ENCODE measurements at places on chromosomes 11 and 22.
A peak's percentile ranks its signal among the peaks of the same experiment; 100 is the strongest.

DNA sequence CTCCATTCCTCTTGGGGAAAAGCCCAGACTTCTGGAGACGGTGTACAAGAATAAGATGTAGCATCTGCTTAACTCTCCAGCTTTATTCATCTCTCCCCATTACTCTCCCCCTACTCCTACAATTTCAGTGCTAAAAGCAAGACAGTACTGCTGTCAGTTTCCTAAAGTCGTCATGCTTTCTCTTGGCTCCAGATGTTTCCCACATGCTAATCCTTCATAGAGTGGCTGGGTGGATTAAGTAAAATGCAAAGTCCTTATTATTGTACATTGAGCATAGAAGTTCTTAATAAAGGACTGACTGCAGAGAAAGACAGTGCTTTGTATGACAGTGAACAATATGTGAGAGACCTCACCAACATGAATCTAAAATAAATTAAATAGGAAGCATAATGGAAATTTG lies 142.2 kb upstream of the UBASH3B start:
- H3K27ac ChIP-seq, result no peak overlapping the region
- no peak overlapping the region for H3K4me3 ChIP-seq
- no peak for DNase-seq
- H3K27me3 ChIP-seq, result no peaks in the 10 kb centered on the region

- H3K36me3 ChIP-seq, result peaks cover 4% of the 10 kb centered on the region
- no peak for DNase-seq
- peak within 1 kb of the TSS; percentile 41 for H3K4me3 ChIP-seq
- peaks cover 12% of the 10 kb centered on the region for H3K4me1 ChIP-seq
- peaks cover 16% of the 10 kb centered on the region for H3K27me3 ChIP-seq
Measured at GRCh38 chr11:119340335-119341221, at the start of gene C1QTNF5. C1QTNF5 (minus strand) TSS chr11:119340883; CDS start chr11:119340397, 486 bp downstream.

DNA sequence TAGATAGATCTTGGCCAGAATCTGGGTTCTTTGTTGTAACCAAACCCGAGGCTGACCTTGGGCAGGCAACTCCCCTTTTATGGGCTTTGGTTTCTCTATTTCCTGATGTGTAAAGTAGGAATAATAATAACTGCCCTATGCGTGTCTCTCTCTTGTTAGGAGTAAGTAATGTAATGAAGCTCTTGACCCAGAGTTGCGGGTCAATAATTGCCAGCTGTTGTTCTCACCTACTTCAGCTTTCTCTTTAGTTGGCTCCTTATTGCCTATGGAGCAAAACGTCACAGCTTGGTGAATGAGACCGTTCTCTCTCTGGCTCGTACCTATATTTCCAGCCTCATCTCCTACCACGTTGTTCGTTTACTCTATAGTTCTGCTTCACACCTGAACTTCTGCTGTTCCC lies 56.6 kb upstream of the KIRREL3 start:
- H3K4me1 ChIP-seq, result peaks cover 1% of the 10 kb centered on the region
- H3K27ac ChIP-seq, result no peak overlapping the region
- no peak overlapping the region for H3K4me3 ChIP-seq
- no peaks in the 10 kb centered on the region for H3K27me3 ChIP-seq
- no peaks in the 10 kb centered on the region for H3K36me3 ChIP-seq
- DNase-seq, result no peak

GRCh38 chr22:50735739-50736030 lies 2.3 kb upstream of the ACR start:
- DNase-seq, result no peak
- no peak overlapping the region for H3K4me3 ChIP-seq
- H3K27me3 ChIP-seq, result peaks cover 2% of the 10 kb centered on the region
- H3K4me1 ChIP-seq, result peaks cover 2% of the 10 kb centered on the region

DNA sequence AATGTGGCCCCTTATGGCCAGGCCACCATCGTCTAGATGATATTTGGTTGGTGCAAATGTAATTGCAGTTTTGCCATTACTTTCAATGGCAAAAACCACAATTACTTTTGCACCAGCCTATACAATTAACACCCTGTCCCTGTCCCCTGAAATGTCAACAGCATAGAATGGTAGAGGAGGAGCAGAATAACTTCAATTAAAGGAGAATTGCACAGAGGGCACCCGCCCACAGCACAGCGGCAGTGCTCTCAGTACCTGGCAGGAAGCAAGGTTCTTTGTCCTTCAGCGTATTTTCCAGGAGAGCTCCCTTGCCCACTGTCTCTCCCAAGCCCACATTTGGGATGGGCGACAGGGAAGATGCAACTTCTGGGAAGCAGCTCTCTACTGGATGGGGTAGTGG lies 115.3 kb downstream of the TRIM29 start:
- no peaks in the 10 kb centered on the region for H3K36me3 ChIP-seq
- no peaks in the 10 kb centered on the region for H3K27me3 ChIP-seq
- peaks cover 5% of the 10 kb centered on the region for H3K4me1 ChIP-seq
- no peak overlapping the region for H3K4me3 ChIP-seq
- no peak overlapping the region for H3K27ac ChIP-seq
- DNase-seq, result no peak

- H3K27ac ChIP-seq, result no peak overlapping the region
- no peak overlapping the region for H3K4me3 ChIP-seq
- no peaks in the 10 kb centered on the region for H3K36me3 ChIP-seq
- H3K27me3 ChIP-seq, result no peaks in the 10 kb centered on the region
- DNase-seq, result no peak
- no peaks in the 10 kb centered on the region for H3K4me1 ChIP-seq
Measured at GRCh38 chr11:46601129-46601528, 7.3 kb upstream of the AMBRA1 start.

DNA sequence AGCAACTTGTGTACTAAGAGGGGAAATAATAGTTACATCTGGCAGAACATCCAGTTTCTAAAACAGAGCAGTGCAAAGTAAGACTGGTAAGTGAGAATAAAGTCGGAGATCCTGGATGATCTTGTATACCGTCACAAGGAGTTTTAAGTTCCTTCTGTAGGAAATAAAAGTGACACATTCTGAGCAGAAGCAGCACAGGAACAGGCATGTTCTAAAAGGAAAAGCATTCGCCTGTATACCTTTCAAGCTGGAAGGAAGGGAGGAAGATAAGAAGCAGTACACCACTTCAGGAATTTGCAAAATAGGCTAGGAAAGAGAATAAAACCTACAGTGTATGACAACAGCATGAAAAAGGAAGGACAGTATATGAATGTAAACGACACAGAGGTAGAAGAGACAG lies 106.2 kb upstream of the TP53AIP1 start:
- DNase-seq, result no peak
- no peak overlapping the region for H3K4me3 ChIP-seq
- no peak overlapping the region for H3K27ac ChIP-seq
- H3K36me3 ChIP-seq, result no peaks in the 10 kb centered on the region
- H3K27me3 ChIP-seq, result no peaks in the 10 kb centered on the region
- H3K4me1 ChIP-seq, result no peaks in the 10 kb centered on the region

- H3K27me3 ChIP-seq, result no peaks in the 10 kb centered on the region
- H3K36me3 ChIP-seq, result no peaks in the 10 kb centered on the region
- H3K27ac ChIP-seq, result no peak overlapping the region
- DNase-seq, result no peak
- no peaks in the 10 kb centered on the region for H3K4me1 ChIP-seq
Measured at GRCh38 chr11:12220305-12220704, 109.9 kb downstream of the MICAL2 start.

GRCh38 chr22:42025421-42025820 lies 26.8 kb downstream of the WBP2NL start:
- no peak overlapping the region for H3K4me3 ChIP-seq
- no peaks in the 10 kb centered on the region for H3K27me3 ChIP-seq
- no peaks in the 10 kb centered on the region for H3K36me3 ChIP-seq
- no peak overlapping the region for H3K27ac ChIP-seq
- no peaks in the 10 kb centered on the region for H3K4me1 ChIP-seq

DNA sequence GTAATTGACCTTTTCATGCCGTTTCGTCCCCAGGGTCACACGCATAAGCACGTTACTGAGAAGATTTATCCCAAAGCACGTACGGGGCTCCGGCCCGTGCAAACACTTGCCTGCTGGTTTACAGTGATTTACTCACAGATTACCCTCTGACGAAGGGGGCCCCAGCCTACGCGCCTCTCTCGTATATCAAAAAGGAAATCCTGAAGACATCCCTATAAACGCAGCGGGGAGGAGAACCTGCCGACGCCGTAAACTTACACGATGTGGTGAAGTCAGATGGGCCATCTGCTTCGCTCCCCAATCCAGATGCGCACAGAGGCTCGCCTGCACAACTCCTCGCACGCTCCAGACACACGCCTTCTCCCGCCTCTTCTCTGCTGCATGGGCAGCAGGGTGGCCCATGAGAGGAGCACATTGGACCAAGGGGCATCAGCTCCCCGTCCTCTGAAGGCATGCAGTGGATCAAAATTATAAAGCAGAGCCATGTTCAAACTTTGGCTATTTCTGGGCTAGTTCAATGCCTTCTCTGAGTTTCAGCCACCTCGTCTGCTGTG lies 123.6 kb downstream of the MN1 start:
- no peak for DNase-seq
- no peak overlapping the region for H3K4me3 ChIP-seq
- no peaks in the 10 kb centered on the region for H3K27me3 ChIP-seq
- peaks cover 6% of the 10 kb centered on the region for H3K4me1 ChIP-seq
- H3K27ac ChIP-seq, result no peak overlapping the region
- H3K36me3 ChIP-seq, result peaks cover 5% of the 10 kb centered on the region

- H3K4me3 ChIP-seq, result no peak overlapping the region
- no peak overlapping the region for H3K27ac ChIP-seq
- no peaks in the 10 kb centered on the region for H3K27me3 ChIP-seq
- H3K4me1 ChIP-seq, result peaks cover 10% of the 10 kb centered on the region
- H3K36me3 ChIP-seq, result no peaks in the 10 kb centered on the region
- no peak for DNase-seq
Measured at GRCh38 chr11:48017105-48017830, 36.9 kb downstream of the PTPRJ start.

DNA sequence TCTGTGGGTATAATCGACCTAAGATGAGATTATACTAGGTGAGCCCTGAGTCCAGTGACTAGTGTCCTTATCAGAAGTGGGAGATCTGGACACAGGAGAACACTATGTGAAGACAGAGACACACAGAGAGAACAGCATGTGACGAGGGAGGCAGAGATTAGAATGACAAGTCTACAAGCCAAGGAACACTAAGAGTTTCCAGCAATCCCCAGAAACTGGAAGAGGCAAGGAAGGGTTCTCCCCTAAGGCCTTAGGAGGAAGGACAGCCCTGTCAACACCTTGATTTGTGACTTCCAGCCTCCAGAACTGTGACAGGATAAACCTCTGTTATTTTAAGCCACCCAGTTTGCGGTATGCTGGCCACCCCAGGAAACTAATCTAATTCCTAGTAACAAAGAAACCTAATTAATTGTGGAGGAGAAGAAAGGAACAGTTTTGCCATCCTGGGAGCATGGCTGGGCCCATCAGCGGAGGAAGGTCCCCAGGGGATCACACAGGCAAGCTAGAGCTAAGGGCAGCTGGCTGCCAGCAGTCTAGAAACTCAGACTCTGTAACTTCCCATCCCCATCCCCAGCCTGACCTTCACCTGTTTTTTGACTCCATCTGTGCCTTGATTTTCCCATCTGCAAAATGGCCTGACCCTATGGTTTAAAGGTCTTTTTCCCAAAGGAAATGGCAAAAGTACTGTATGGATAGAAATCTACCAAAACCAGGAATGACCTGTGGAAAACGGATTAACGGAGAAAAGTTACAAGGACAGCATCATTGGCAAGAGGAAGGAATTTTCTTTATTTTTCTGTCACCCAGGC lies 10.3 kb upstream of the THOC5 start:
- DNase-seq, result no peak
- H3K4me1 ChIP-seq, result no peaks in the 10 kb centered on the region
- H3K36me3 ChIP-seq, result peaks cover 24% of the 10 kb centered on the region
- no peaks in the 10 kb centered on the region for H3K27me3 ChIP-seq
- H3K27ac ChIP-seq, result no peak overlapping the region

- H3K27ac ChIP-seq, result no peak overlapping the region
- no peak for DNase-seq
- H3K36me3 ChIP-seq, result no peaks in the 10 kb centered on the region
- H3K27me3 ChIP-seq, result no peaks in the 10 kb centered on the region
- no peak overlapping the region for H3K4me3 ChIP-seq
Measured at GRCh38 chr11:36465449-36466163, 44.5 kb downstream of the TRAF6 start.

DNA sequence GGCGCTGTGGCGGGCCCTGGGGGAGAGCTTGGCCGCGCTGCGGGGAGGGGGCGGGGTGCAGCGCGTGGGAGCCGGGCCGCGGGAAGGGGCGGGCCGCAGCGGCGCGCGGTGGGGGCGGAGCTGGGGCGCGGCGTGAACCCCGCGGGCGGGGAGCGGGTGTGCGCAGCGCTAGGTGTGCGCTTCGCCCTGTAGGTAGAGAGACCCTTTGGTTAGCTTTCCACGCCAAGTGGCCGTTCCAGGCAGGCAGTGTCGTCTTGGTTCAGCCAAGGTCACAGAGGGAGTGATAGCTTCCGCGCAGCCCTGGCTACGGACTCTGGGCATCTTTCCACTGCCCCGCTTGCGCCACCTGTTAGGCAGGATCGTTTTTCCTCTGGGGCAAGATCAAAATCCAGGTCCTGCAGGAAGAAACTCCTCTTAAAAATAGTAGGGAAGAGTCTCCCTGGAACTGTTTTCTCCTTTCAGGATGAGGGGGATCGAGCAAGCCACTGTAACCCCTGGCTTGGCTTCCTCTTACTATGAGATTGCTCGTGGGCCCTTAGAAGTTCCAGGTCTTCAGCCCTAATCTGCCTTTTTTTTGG lies 434 bp downstream of the BANF1 start:
- no peak for DNase-seq
- H3K4me1 ChIP-seq, result no peaks in the 10 kb centered on the region
- H3K27me3 ChIP-seq, result no peaks in the 10 kb centered on the region
- H3K27ac ChIP-seq, result no peak overlapping the region
- H3K4me3 ChIP-seq, result peak overlapping the region; percentile 94
- peaks cover 24% of the 10 kb centered on the region for H3K36me3 ChIP-seq

GRCh38 chr11:116515664-116516184 lies 257.1 kb downstream of the BUD13 start:
- H3K27me3 ChIP-seq, result no peaks in the 10 kb centered on the region
- DNase-seq, result no peak
- H3K27ac ChIP-seq, result no peak overlapping the region
- H3K4me3 ChIP-seq, result no peak overlapping the region

DNA sequence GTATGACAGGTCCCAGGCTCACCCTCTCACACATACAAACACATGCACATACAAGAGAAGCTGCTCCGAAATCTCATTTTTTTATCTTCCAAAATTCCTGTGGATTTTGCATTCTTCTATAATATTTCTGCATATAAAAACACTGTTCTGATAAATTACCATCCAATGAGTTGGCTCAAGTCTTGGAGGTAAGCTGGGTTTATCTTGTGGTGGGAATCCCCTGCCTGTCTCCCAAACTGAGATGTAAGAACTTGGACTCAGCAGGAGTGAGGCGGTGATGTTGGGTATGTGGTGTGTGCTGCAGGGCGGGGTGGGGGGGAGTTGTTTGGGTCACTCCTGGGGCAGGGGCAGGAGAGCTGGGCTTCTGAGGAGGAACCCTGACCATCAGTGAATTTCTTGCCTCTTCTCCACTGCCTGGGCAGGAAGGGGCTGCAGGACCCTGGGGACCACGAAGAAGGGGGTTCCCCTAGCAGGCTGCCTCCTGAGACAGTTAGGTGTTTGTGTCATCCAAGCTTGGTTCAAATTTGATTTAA lies 6.8 kb upstream of the P2RY6 start:
- peaks cover 8% of the 10 kb centered on the region for H3K27me3 ChIP-seq
- 0 out of 2 replicates have a peak, but pooled peaks cover 3% of the 10 kb centered on the region for H3K4me1 ChIP-seq
- H3K36me3 ChIP-seq, result no peaks in the 10 kb centered on the region
- no peak overlapping the region for H3K4me3 ChIP-seq
